NCI-H1092 treated with DMSO at 0.1 percent for 48 hours (cell line): ENCODE measurements at places on chromosomes 12 and 14.

DNA sequence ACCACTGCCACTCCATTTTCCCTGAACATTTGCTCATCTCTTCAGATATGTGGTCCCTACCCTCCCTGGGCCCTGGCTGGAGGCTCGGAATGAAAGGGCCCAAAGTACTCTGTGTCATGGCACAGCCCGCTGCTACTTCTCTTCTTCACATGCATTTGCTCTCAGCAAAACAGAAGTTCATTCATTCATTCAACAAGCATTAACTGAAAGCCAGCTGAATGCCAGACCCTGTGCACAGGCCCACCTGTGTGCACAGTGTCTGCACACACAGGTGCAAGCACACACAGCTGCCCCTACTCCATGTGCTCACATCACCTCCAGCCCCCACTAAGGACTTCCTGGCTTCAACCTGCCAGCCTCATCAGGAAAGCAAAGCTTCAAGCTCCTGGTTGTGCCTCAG, 7.8 kb downstream of the WNT1 start:
- no peak for DNase-seq

- no peak for DNase-seq
These were observed 147.0 kb upstream of the FRMD6 start for GRCh38 chr14:51504669-51505068.

DNA sequence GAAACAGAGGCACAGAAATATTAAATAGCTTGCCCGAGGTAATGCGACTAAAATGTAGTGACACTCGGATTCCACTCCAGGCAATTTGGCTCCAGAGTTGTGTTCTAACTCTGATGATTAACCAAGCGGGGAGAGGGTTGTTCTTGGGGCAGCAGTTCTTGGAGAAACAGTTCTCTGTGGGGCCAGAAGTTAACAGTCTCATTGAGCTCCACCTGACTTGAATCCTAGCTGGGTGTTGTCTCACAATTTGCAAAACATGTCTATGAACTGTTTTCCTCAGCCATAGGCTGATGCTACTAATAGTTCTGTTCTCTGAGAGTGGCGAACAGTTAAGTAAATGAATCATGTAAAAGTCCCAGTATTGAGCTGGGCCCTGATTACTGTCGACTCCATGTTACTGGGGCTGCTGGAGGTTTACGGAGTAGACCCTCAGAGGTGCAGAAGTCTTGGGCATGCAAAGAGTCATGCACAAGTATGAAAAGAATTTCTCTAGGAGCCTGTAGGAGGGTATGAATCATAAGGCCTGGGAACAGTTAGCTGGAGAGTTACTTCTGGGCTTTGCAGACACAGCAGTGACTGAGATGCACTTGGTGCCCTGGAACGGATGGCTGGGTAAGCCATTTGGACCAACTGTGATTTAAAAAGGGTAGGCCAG, 15.4 kb upstream of the NIN start:
- DNase-seq = no peak

GRCh38 chr12:27657296-27657695, 39.0 kb upstream of the REP15 start:
- no peak for DNase-seq

DNA sequence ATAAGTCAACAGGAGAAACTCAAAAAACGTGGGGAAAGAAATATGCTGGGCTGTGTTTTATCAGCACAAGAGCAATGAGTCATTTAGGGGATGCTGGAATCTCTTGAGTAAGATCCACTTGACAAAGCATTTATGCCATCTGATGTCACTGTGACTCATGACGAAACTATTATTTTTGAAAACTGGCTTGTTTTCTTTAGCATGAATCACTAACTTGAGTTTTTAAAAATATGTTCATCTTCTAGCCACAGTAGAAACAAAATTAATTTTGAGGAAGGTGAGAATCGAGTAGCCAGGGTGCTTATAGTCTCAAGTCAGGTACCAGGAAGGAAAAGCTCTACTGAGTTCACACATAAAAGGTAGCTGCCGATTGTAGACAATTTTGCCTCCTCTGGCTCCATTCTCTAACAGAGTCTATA, 456.2 kb upstream of the MGAT4C start:
- DNase-seq = no peak
